COR-L47 (cell line): ENCODE measurements at places on chromosomes 7 and 10.

- no peak for DNase-seq
Measured at GRCh38 chr10:114508376-114508775, 104.1 kb upstream of the AFAP1L2 start.

DNA sequence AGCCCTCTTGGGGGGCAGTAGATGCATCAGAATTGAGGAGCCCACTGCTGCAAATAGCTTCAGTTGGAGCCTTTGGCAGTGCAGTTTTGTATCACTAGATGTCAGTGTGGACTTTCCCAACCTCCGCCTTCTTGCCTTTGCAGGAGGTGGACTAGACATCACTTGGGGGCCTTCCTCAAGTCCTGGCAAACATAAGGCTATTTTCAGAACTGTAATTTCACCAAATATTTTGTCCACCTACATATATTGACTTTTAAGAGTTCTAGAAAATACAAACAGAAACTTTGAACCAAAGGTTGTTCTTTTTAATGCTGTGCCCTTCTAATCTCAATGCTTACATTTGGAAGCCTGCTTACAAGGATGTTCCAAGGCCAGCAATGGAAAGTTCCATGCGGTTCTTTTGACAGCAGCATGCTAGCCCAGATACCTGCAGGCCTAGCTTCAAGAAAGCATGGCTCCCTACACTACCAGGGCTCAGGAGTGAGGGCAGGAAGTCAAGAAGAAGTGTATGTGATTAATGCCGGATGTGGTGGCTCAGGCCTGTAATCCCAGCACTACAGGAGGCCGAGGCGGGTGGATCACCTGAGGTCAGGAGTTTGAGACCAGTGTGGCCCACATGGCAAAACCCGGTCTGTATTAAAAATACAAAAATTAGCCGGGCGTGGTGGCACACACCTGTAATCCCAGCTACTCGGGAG lies 8.0 kb upstream of the ZNRF2 start:
- peak; percentile 69 for DNase-seq

DNA sequence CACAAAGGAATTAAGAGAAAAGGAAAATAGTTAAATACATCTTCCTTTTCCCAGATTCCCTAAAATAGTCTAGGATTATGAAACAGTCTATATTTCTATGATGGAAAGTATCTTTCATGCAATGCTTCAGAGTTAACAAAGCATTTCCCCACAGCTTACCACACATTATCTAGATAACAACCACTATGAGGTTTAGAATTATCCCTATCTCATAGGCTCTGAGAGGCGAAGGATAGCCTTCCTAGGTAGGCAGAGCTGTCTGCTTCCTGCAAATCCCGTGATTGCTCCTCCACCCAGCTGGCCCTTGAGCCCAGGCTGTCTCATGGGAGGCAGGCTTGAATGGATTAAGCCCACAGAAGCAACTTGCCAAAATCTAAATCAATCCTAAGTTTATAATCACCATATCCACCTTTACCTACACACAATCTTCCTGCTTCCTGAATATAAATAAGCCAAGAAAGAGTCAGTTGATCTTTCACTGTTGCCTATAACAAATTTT lies 321.4 kb upstream of the AOAH start:
- no peak for DNase-seq

- no peak for DNase-seq
Measured at GRCh38 chr10:1172256-1172984, 116.2 kb downstream of the WDR37 start.

DNA sequence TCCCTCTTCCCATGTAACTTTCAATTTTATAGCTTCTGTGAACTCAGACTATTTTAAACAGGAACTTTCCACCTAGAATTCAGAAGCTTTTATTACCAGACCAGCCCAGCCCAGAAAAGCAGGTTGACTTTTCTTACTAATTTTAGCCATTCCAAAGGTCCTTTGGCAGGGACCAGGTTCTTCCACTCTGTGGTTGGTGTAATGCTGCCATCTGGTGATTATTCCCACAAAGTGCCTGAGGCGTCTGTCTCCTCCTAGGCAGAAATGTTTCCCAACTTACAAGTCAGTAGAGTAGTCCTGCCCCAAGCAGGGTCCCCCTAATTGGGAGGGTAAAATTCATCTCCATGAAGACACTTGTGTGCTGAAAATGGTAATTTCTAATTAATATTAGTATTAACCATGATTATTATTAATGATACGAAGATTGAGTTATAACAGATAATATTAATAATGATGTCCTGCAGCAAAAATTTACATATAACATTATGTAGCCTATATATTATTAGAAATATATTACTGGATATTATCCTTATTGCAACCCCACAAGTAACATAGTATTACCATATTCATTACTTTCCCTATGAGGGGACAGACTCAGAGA lies 53.0 kb upstream of the PPP1R17 start:
- peak; percentile 53 for DNase-seq

DNA sequence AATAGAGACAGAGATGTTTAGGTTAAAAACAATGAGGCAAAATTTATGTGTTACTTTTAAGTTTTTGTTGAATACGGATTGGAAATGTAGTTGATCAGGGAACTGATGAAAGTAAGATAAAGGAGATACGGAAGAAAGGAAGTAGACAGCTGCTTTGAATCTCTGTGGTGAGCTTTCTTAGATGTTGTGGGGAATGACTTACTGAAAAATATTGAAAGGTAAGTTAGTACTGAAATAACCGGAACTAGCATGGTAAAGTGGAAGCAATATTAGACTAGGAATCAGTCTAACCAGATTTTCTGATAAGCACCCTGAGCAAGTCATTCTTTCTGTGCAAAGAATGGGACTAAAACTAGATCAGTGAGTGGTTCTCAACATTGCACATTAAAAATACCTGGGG lies 34.8 kb downstream of the LUC7L2 start:
- no peak for DNase-seq

DNA sequence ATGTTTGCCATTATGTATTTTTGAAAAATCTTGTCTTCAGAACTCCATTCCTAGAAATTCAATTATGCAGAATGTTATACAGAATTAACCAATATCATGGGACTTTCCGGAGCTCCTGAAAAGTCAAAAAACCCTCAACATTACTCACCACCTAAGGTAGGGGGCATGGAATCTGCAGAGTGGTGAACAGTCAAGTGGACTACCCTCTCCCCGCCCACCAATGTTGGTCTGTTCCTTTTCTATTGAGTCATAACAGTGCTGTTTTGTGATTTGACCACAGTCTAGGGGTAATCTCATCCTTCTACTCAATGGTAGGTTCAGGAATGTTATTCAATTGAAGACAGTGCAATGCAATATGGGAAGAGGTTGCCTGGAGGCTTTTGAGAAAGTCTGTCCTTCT lies 130.5 kb upstream of the HABP2 start:
- no peak for DNase-seq

DNA sequence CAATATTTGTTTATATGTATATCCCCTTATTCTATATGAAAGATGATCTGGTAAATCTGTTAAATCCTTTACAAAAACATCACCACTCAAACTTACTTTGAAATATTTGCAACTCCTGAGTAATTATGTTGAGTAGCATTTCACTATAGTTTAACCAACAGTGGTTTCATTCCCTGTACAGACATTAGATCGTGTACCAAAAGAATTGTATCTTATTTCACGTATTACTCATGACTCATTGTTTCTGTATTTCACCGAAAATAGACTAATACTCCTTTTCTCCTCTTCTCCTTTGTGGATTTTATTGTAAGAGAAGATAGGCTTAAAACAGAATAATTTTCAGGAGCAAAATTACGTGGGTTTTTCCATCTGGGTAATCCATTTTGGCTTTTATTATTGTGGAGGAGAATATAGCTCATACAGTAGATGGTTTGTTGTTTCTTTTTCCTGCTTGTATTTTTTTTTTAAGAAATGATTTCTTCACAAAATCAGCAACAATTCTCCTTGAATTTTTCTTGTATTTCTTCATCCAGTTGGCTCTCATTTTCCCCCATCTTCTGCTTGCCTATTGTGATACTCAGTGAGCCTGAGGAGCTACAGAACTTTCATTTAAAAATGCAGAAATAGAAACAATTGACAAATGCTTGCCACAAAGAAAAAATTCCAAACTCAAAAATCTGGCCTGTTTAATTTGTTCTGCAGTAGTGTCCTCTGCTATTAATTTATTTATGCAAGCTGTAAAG lies 90.6 kb upstream of the OIT3 start:
- no peak for DNase-seq

DNA sequence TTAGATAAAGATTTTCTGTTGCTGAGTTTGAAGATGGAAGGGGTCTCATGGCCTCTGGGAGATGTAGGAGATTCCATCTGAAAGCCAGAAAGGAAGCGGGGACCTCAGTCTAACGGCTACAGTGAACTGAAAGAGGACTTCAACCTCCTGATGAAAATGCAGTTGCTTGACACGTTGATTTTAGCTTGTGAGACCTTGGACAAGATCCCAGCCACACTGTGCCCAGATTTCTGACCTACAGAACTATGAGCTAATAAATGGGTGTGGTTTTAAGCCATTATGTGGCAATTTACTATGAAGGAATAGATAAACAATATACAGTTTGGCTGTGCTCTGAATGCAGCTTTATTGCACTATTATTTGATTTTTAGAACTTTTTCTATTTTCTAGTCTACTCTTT lies 342.3 kb upstream of the SEMA3D start:
- no peak for DNase-seq

DNA sequence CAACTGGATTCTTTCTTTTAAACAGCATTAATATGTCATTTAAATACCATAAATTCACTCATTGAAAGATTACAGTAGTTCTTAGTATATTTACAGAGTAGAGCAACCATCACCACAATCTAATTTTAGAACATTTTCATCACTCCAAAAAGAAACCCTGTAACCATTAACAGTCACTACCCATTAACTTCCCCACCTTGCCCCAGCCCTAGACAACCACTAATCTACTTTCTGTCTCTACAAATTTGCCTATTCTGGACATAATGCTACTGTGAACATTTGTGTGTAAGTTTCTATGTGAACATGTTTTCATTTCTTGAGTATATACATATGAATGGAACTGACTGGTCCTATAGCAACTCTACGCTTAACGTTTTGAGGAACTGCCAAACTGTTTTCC lies 42.4 kb downstream of the P4HA1 start:
- no peak for DNase-seq

GRCh38 chr7:114112806-114113205 lies 194.0 kb upstream of the PPP1R3A start:
- no peak for DNase-seq

- DNase-seq = no peak
Measured at GRCh38 chr10:125041856-125042506, 100.1 kb downstream of the ZRANB1 start.

DNA sequence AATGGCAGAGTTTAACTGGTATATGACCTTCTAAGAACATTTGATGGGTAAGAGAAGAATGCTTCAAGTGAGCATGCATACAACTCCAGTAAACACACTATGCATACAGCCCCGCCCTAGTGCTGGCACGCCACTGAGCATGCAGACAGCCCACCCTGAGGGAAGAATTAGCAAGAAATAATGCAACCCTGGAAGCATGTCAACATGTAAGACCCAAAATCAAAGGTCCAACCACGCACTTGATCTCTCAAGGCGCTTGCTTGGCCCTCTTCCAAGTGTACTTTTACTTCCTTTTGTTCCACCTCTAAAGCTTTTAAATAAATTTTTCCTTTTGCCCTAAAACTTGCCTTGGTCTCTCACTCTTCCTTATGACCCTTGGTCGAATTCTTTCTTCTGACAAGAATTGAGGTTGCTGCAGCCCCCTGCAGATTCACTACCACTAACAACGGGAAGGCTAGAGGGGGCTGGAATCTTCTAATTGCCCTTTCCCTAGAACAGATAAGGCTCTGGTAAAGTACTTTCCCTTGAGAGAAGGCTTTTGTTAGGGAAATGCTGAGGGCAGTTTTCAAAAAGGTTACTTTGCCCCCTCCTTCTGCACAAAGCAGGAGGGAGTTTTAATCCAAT lies 3.4 kb downstream of the FAM24B start:
- DNase-seq = no peak

DNA sequence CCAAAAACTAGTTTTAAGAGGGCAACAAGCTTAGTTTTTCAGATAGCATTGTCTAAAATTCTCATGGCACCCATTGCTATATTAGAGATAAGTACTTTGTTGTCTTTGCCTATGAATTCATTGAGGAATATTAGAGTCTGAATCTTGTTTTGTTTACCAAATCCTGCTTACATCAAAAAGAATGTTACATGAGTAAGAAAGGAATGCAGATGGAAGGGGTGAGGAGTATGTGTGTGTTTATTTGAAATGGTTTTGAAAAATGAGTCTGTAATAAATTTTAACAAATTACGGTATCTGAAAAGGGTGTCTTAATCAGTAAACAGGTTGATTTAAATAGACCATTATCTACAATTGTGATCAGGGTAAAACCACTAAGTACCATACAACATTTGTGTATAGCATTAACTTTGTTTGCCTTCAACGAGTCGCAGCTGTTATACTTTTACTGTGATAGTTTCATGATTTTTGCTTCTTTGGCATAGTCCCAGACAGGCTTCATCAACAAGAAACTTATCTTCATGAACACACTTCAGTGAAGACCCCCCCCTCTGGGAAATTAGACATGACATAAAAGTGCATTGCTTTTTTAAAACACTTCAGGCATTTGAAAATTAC lies 1183.9 kb upstream of the C7orf33 start:
- DNase-seq = no peak

DNA sequence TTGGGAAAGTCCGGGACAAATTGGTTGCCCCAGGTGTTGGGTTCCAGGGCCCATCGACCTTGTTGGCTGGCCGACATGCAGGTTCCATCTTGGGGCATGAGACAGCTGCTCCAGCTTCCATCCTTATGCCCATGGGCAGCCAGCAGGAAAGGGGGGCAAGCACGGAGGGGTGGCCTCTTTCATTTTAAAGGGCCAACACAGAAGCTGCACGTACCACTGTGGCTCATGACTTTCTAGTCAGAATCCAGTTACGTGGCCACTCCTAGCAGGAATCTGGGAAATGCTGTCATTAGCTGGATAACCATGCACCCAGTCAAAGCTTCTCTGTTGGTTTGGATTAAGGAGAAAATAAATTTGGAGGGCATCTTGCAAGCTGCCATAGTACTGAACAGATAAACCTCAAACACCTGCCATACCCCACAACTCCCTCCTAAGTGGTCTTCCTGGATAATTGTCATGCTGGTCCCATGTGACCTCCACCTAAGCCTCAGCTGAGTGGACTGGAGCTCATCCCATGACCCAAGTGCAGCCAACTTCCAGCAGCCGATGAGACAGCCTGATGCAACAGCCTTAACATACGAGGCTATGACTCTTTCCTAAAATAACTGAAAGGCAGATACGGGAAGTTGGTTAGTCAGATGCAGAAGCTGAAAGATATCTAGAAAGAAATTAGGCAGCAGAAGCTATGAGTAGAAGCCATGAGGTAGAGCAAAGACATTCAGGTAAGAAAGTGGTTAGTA lies 21.4 kb upstream of the GSDME start:
- no peak for DNase-seq

- no peak for DNase-seq
Measured at GRCh38 chr7:50332241-50333165, 28.0 kb downstream of the IKZF1 start.

DNA sequence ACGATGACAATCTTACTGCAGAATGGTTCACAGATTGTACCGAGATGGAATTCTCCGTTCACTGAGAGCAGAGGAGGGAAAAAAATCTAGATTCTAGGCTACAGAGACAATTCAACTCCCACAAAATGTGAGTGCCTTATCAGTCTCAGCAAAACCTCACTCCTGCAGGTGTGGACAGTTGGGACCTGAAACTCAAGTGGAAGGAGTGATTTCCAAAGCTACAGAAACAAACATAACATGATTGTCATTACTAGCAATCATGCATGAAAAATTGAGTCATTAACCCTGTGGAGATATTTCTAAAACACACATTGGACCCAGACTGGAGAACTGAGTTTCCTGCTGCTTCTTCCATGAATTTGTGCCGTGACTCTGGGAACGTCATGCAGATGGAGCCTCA lies 70.3 kb downstream of the CALML3 start:
- no peak for DNase-seq
